Fibroblast of villous mesenchyme (primary cell): ENCODE measurements at places on chromosomes 3 and 15. TPM values are rescaled to one million over a fixed set of nuclear protein-coding genes. Genes with fewer than 3 reads are reported as not detected.

DNA sequence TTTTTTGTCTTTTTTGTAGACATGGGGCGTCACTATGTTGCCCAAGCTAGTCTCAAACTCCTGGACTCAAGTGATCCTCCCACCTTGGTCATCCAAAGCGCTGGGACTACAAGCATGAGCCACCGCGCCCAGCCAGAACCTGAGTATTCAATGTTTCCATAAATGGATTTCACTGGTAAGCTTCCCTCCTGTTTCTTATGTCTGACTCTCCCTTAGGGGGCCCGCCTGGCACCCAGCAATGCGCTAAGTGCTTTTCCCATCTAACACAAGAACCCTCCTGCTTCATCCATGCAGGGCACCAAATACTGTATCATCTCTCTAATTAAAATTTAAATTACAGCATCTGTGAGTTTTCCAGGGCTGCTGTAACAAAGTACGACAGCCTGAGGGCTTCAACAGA lies 44.9 kb downstream of the KLF15 start:
- no peak for DNase-seq

DNA sequence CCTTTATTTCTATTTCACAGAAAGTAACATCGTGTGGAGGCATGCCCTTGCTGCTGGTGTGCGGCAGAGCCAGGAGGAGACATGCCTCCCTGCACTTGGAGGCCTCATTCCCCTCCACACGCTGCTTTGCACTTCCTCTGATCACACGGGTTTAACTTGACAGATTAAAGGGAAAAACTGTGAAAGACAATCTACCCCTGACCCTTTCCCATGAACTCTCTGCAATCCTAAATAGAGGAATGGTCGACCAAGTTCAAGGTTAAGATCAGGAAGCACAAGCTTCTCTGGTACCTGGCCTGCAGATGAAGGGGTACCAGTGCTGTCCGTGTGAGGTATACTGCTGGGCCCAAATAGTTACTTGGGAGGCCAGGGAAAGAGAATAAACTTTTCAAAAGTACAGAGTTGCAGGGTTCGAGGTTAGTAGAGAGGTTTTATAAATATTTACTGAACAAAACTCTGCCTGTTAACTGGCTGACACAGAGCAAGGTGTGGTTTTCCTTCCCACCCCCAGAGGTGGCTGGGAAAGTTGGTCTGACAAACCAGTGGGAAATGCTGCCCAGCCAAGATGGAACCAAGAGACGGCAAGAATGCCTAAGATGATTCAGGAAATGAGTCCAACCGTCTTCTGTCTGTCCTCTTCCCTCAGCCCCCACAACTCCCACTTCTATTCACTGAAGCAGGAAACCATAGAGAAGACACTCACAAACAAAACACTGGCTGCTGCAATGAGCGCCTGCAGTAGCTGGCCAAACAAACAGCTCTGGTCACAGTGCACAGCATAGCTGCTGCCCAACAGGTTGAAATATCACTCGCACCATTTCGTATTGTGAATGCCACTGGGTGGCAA lies 79.6 kb downstream of the IGF2BP2 start:
- DNase-seq = peak; percentile 74

GRCh38 chr3:119700269-119700919 lies 2.4 kb upstream of the CFAP91 start:
- peak; percentile 3 for DNase-seq

DNA sequence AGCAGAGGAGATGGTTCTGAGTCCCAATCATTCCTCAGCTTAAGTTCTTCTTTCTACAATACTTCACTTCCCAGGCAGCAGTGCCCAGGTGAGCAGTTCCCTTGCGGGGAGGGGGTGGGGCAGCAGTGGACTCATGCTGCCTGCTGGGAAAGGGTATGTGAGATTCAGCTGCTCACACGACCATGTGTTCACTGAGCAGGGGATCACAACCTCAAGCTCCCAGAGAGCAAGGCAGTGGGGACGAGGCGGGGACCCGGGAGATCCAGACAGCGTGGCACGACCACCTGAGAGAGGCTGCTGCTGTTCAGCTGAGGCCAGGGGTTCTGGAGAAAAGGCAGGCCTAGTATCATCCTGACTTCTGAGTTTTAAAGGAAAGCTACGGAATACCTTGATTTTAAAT lies 166.6 kb downstream of the XXYLT1 start:
- no peak for DNase-seq

DNA sequence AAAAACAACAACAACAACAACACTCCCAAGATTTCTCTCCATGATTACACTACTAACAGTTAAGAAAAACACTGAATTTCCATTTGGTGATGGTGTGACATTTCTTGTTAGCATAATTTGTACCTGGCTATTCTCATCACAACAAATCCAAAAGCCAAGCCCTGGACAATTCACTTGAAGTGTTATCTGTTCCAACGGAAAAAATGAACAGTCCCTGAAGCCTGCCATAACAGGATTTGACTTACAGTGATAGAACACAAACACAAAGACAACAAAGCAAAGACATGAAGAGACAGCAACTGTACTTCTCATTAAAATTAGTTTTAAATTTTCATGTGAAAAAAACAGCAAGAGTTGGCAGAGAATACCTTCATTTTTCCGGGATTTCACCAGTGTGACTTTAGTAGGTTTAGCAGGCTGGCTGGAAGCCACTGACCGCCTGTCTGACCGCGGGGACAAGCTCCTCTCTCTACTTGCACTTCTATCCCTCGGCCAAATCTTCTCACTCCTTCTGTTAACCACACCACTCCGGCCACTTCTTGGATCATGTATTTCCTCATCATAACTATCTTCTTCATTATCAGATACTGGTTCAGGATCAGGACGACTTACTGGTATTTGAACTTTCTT lies 56.3 kb downstream of the TJP1 start:
- DNase-seq = no peak

- DNase-seq = no peak
These were observed 243.2 kb upstream of the LRRN1 start for GRCh38 chr3:3556078-3556477.

- DNase-seq = no peak
These were observed 99.3 kb downstream of the LRRK1 start for GRCh38 chr15:101018450-101018849.

- peak; percentile 10 for DNase-seq
These were observed 20.3 kb upstream of the ATOSA start for GRCh38 chr15:52699457-52699856.

GRCh38 chr3:59408047-59408624 lies 358.3 kb upstream of the CFAP20DC start:
- DNase-seq = peak; percentile 10

GRCh38 chr3:80533553-80533952 lies 765.8 kb upstream of the ROBO1 start:
- DNase-seq = no peak

DNA sequence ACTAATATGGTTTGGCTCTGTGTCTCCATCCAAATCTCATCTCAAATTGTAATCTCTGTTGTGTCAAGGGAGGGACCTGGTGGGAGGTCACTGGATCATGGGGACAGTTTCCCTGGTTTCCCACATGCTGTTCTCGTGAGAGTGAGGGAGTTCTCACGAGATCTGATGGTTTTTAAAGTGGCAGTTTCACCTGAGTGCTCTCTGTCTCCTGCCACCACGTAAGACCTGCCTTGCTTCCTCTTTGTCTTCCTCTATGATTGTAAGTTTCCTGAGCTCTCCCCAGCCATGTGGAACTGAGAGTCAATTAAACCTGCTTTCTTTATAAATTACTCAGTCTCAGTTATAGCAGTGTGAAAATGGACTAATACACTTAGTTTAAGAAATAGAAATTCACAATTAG lies 228.9 kb downstream of the CD47 start:
- DNase-seq = no peak

- DNase-seq = no peak
These were observed 23.2 kb downstream of the ATXN7 start for GRCh38 chr3:63886858-63887257.

GRCh38 chr3:187870360-187871203 lies 125.3 kb upstream of the BCL6 start:
- DNase-seq = no peak

DNA sequence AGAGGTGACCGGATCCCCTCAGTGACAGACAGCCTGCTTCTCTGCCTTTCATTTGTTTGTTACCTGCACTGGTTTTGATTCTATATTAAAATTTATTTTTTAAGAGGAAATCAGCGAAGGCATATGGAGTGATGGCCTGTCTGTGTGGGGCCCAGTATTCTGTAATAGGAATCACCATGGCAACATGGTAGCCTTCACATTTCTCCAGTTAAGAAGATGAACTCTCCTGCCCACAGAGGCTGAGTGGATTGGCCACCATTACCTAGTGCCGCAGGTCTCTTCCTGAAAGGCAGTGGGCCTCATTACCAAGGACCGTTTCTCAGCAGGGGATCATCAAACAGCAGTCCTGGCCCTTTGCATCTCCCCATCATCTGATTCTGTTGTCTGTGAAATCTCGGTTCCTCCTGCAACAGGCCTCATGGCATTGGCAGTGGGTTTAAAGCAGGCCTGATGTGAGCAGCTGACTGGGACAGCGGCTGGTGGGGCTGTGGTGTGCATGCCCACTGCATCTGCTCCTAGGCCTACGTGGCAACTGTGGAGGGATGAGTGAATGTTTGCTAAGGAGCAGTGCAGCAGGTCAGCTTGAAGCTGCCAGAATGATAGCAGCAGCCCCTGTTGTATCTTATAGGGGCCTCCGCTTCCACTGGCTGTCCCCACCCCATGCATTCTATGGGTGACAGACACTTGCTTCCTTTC lies 114.5 kb downstream of the CHCHD6 start:
- DNase-seq = no peak

DNA sequence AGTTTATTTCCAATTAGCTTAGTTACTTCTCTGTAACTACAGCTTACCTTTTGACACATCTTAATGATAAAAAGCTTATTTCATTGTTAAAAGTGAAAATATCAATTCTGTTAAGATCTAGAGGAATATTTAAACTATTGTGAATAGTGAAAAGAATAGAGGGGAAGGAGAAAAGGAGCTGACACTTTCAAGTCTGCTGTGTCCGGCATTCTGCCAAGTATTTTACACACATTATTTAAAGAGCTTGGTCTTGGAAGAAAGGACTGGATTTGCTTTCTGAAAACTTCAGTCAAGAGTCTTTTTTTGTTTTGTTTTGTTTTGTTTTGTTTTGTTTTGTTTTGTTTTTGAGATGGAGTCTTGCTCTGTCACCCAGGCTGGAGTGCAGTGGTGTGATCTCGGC lies 34.8 kb downstream of the CCDC80 start:
- no peak for DNase-seq

DNA sequence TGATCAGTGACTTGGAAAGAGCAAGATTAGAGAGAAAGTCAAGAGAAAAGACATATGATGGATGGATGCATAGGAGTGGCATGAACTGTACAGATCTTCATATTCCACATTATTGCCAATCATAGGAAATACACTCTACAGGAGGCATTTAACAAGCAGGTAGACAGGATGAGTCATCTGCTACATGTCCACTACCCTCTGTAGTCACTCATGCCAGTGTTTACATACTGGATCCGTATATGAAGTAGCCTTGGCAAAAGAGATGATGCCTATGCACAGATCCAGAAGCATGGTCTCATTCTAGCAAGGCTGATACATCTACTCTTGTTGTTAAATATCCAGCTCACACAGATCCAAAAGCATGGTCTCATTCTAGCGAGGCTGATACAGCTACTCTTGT lies 632.1 kb downstream of the ROBO2 start:
- DNase-seq = no peak

- DNase-seq = peak; percentile 61
These were observed at the start of gene ABHD17C for GRCh38 chr15:80695099-80695910. TSS of gene ABHD17C (plus strand) at chr15:80695310. CDS start at chr15:80695430, 120 bp downstream.

GRCh38 chr3:134326126-134326525 lies 48.1 kb downstream of the AMOTL2 start:
- no peak for DNase-seq

- peak; percentile 88 for DNase-seq
These were observed 25.1 kb downstream of the FSTL1 start for GRCh38 chr3:120425572-120426250.

GRCh38 chr3:37262816-37263393 lies 88.5 kb upstream of the LRRFIP2 start:
- no peak for DNase-seq

- DNase-seq = no peak
These were observed 106.2 kb downstream of the TLE3 start for GRCh38 chr15:69991551-69991980.

GRCh38 chr3:127820221-127820825 lies 2.0 kb downstream of the MGLL start:
- peak; percentile 49 for DNase-seq

GRCh38 chr3:39101022-39101689 lies 6.3 kb downstream of the GORASP1 start:
- DNase-seq = peak; percentile 24

DNA sequence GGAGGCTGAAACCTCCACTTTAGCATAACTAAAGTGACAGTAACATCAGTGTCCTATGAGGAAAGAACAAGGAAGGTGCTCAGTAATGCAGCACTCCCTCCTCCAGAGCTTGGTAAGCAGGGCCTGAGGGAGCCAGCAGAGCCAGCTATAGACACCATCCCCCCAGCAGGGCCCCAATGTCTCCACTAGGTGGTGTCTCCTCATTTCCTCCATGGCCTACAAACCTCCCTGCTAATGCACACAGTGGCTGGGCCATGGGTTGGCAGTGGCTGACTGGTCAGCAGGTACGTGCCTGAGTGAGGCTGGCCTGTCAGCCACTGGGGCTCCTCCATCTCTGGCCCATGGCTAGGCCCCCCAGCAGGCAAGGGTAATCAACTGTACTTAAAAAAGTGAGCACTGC lies 13.6 kb downstream of the MRPS25 start:
- peak; percentile 38 for DNase-seq

- DNase-seq = no peak
These were observed 595.2 kb upstream of the TBL1XR1 start for GRCh38 chr3:177792311-177793030.

DNA sequence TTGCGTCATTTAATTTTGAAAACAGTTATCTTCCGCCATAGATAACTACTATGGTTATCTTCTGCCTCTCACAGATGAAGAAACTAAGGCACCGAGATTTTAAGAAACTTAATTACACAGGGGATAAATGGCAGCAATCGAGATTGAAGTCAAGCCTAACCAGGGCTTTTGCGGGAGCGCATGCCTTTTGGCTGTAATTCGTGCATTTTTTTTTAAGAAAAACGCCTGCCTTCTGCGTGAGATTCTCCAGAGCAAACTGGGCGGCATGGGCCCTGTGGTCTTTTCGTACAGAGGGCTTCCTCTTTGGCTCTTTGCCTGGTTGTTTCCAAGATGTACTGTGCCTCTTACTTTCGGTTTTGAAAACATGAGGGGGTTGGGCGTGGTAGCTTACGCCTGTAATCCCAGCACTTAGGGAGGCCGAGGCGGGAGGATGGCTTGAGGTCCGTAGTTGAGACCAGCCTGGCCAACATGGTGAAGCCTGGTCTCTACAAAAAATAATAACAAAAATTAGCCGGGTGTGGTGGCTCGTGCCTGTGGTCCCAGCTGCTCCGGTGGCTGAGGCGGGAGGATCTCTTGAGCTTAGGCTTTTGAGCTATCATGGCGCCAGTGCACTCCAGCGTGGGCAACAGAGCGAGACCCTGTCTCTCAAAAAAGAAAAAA lies 1.2 kb downstream of the B2M start:
- DNase-seq = peak; percentile 94

The FEZF2 gene
- total RNA-seq = not detected in 2 replicates

The SUCLG2 gene
- 45.8 and 54.4 TPM in 2 replicates for total RNA-seq

The TTLL13 gene
- under 0.01 and 0.32 TPM in 2 replicates for total RNA-seq

The NAA80 gene
- total RNA-seq = 5.8 and 6.5 TPM in 2 replicates

The TGM4 gene
- not detected in 2 replicates for total RNA-seq

The RGMA gene
- 0.32 TPM in 1 of 2 replicates, not detected in the other for total RNA-seq

The EDEM1 gene
- 47.0 and 47.1 TPM in 2 replicates for total RNA-seq

The TRIP4 gene
- 10.8 and 11.6 TPM in 2 replicates for total RNA-seq

The SAMD7 gene
- not detected in 2 replicates for total RNA-seq

The REC114 gene
- total RNA-seq = not detected in 2 replicates

The GOLGA6D gene
- not detected in 2 replicates for total RNA-seq

The MAP6D1 gene
- 2.9 and 3.5 TPM in 2 replicates for total RNA-seq

The SLCO2A1 gene
- 0.32 and 0.43 TPM in 2 replicates for total RNA-seq
